Endothelial cell (in vitro differentiated cells): ENCODE measurements at places on chromosomes 7 and 10. TPM values are rescaled to one million over a fixed set of nuclear protein-coding genes. Genes with fewer than 3 reads are reported as not detected.

DNA sequence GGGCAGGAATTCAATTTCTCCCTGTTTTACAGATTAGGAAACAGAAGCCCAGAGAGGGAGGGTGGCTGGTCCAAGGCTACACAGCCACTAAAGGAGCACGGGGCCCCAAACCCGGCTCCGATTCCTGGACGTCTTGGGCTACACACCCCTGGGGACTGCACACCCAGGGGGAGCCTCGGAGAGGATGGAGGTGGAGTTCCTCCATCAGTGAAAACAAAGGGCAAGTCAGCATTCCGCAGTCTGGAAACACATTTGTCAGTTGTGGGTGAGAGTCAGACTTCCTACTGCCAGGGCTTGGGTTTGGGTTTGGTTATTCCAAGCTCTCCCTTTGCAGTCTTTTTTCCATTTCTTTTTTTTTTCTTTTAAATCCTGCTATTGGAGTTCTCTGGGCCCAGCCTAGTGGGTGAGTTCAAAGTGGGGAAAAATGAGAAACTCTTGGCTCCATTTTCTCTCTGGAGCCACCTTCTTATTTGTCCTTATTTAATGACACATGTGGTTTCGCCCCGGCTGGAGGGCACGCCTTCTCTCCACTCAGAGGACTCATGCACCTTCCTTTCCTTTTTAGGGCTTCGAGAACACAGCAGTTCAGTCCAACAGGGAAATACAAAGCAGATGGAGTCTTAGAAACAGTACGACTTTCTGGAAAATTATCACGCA, 59.9 kb upstream of the AQP1 start:
- peaks cover 3% of the 10 kb centered on the region for H3K36me3 ChIP-seq
- peak overlapping the region; percentile 95 for H3K27ac ChIP-seq
- DNase-seq, result no peak
- H3K4me1 ChIP-seq, result peaks cover 64% of the 10 kb centered on the region

DNA sequence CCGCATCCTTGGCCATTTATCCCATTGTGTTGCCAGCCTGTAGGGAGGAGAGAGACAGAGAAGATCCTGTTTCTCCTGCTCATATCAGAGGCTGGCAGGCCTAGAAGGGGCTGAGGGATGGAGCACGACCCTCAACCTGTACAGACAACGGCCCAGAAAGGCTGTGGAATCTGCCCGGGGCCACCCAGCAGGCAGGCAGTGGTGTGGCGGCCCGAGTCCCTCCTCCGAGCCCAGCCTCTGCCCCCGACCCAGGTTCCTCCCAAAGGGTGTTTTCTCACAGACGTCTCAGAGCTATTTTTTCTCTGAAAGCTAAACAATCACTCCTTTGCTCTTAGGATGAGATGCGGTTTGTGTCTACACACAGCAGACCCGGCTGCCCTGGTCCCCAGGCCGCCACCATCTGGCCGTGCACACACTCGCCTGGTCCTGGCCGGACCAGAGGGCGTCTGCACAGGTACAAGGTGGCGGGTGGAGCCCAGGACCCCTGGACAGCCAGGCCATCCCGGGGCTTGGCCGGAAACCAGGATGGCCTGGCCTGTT, 69.3 kb downstream of the FOXL3 start:
- H3K27ac ChIP-seq, result no peak overlapping the region
- peaks cover 9% of the 10 kb centered on the region for H3K36me3 ChIP-seq
- H3K4me3 ChIP-seq, result no peak overlapping the region

GRCh38 chr7:90412458-90413184, 9.4 kb downstream of the CLDN12 start:
- peaks cover 10% of the 10 kb centered on the region for H3K36me3 ChIP-seq
- no peaks in the 10 kb centered on the region for H3K27me3 ChIP-seq
- peak; percentile 22 for DNase-seq
- H3K27ac ChIP-seq, result no peak overlapping the region
- H3K4me3 ChIP-seq, result no peak overlapping the region

GRCh38 chr7:112752576-112752975, 37.6 kb downstream of the TMEM168 start:
- no peaks in the 10 kb centered on the region for H3K4me1 ChIP-seq
- H3K27ac ChIP-seq, result no peak overlapping the region
- H3K4me3 ChIP-seq, result no peak overlapping the region
- DNase-seq, result no peak
- H3K36me3 ChIP-seq, result no peaks in the 10 kb centered on the region

DNA sequence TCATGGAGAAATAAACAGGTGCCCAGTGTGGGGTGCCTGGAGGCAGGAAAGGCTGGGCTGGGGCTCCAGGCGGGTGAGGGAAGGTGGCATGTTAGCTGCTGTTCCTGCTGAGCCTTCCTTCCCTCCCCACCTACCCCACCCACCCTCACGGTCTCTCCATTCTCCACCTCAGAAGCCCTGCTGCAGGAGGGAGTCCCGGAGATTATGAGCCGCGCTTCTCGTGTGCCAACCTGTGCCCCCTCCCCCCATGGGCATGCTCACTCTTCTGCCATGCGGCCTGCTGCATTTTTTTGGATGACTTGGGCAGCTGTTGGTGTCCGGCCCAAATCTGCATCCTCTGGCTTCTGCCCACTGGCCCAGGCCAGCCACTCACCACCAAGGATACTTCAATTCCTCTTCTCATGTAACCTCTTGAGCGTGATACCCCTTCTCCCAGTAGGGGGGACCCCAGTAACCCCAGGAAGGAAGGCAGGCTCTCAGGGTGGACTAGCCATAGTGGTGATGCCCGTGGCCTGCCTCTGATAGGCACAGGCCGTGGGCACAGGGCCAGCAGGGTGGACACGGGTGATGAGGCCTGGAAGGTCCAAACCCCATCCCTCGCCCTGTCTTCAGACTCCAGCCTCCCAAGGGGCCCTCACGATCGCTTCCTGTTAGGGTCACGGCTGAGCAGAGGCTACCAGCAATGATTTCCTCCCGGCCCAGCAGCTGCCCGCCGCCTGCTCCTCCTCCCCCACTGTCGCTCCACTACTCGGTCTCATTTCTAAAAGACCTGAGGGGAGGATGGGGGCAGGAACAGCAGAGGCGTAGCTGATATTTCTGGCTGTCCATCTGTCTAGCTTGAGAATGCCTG, 27.8 kb downstream of the UNC5B start:
- peak; percentile 33 for DNase-seq
- H3K27me3 ChIP-seq, result peaks cover 24% of the 10 kb centered on the region
- no peak overlapping the region for H3K27ac ChIP-seq
- peaks cover 5% of the 10 kb centered on the region for H3K36me3 ChIP-seq
- peaks cover 68% of the 10 kb centered on the region for H3K4me1 ChIP-seq

HGF gene
- 0.82 TPM for total RNA-seq
